ENCODE measurements at places on chromosomes 13 and 19.

GRCh38 chr13:113845055-113845454 is 18.8 kb downstream of the GAS6 start:
- no peak for DNase-seq

DNA sequence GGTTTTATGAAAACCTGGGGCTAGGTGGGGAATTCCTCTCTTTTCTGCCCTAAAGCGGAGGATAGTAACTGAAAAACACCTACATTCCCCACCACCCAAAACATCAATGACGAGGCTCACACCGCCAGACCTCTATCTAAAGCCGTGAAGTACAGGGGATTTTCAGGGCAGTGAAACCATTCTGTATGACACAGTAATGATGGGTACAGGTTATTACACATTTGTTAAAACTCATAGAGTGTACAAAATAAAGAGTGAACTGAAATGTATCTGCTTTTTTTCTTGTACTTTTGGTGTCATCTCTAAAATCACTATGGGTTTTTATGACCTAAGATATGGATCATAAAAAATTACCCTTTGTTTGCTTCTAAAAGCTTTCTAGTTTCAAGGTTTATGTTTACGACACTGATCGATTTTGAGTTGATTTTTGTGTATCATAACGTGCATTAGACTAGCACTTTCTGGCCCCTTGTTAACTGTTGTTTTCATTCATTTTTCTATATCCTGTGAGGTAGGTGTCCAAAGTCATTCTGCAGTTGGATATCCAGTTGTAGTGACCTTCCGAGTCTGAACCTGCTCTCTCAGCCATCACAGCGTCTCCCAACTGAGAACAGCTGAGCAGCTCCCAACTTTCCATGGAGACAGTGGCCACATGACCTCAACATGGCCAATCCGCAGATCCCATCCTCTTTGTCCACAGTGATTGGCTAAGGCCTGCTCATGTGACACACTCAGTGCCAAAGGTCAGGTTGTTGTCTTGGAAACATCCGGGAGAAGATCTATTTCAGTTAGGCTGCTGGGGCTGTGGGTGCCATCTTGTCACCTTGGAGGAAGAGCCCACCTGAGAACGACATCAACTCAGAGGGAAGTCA is 10.3 kb downstream of the MBD3L2B start:
- DNase-seq: no peak

- DNase-seq: no peak
Observed at GRCh38 chr19:13849991-13850909, 26.7 kb upstream of the NANOS3 start.

GRCh38 chr19:46450737-46451136 is 20.6 kb downstream of the PNMA8A start:
- no peak for DNase-seq

DNA sequence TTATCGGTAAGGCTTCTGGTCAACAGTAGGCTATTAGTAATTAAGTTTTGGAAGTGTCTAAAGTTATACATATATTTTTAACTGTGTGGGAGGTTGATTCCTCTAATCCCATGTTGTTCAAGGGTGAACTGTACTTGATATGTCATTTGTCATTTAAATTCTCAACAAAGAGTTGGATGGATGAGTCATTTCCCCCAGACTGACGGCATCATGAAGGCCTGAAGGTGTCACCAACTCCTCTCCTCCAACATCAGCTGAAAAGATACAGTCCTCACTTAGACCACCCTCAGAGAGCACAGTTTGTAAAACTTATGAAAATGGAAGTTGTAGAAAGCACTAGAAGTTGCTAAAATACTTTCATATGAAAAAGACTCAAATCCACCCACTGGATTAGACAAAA is 48.8 kb downstream of the DCLK1 start:
- no peak for DNase-seq

DNA sequence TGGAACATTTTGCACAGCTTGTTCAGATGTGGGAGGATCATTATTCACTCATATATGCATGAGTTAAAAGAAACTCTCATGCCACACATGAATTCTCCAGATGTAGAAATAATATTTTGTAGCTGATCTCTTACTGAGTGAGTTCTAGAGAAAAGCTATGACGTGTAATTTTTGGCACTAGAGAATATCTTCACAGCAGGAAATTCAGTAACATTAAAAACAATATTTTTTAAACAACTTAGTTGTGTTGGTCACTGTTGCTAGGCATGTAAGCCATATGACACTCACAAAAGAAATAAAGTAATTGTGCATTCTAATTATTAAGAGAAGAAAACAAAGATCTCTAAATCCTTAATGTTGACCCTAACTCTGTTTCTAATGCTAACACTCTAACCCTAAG is 371.4 kb upstream of the SLC10A2 start:
- no peak for DNase-seq

GRCh38 chr13:47076500-47076899 is 179.6 kb upstream of the HTR2A start:
- DNase-seq: no peak

DNA sequence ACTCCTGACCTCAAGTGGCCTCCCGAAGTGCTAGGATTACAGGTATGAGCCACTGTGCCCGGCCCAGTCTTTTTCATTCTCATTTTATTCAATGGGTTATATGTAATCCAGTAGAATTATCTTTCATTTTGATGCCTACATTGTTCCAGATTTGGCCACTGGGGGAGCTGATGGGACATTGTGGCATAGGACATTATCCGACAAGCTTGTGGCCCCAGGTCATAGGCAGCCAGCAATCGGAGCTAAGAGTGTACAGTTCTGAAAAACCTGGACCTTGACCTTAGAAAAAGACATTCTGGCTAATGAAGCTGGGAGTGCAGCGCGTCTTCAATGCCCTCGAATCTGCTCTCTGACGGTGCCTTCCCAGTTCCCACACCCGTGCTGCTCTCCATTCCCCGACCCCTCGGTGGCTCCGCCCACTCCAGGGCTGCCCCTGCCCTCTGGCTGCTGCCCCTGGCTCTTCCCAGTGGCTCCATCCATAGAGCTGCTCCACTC is 108.7 kb downstream of the TEX29 start:
- peak; percentile 5 for DNase-seq

DNA sequence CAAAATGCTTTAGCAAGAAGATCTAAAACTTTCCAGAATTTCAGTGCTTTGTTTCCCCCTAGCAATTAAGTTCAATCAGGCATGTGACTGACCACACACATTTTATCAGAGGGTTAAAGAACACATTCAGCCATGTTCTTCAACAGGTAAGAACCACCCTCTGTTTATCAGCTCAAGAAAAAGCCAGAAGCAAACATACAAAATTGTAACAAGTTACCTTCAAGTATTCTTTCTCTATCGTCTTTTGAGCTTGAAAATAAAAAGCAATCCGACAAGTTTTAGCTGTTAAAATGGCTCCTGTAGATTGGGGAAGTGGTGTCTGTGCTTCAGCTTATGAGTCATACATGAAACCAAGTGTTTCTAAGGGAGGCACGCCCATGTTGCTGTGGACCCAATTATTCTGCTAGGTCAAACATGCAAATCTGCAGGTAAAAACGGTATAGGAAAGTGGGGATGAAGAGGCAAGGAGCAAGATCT is at the start of gene ELF1:
ELF1 (minus strand) TSS at position 306 of the 477 bp plus-strand sequence. CDS start 37,262 bp downstream, outside the sequence.
- DNase-seq: no peak

DNA sequence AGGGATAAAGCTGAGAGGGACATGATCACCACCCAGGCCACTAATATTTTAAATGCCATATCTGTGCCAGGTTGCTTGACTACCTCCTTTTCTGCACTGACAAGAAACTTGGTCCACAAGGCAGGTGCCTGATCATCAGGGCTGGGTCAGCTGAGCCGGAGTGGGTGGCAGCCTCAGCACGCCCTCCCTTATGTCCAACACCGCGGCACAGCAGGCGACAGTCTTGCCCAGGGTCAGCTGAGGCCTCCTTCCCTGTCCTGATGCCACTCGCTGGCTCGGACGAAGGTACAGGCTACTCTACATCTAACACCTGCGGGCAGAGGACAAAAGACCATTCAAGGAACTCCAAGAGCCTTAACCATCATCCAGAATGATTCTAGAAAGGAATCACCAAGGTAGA is 16.9 kb downstream of the ZC3H4 start:
- DNase-seq: no peak

- DNase-seq: no peak
Observed at GRCh38 chr13:111973186-111973585, 93.8 kb upstream of the SOX1 start.

GRCh38 chr19:17946965-17947784 is 14.4 kb downstream of the CCDC124 start:
- DNase-seq: no peak

GRCh38 chr19:47063874-47064273 is 15.4 kb upstream of the TMEM160 start:
- DNase-seq: no peak

DNA sequence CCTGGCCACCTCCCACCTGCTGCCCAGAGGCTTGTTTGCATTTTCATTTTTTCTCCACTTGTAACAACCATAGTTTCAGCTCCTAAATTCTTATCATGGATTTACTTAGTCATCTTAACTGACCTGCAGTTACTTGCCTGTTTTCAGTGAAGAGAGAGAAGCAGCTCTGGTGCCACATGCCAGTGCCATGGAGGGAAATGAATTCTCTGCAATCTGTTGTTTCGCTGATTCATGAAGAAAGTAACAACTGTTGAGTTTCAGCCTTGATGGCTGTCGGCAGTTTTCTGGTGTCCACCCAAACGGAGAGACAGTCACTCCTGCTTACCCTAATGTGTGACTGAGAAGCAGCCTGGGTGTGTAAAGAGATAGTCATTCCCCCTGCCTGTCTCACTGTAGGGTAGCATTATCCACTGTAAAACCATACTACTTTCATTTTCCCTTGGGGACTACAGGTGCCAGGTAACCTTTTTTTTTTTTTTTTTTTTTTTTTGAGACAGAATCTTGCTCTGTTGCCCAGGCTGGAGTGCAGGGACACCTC is 116.1 kb downstream of the DNAJC3 start:
- DNase-seq: no peak

- DNase-seq: no peak
Observed at GRCh38 chr13:23849670-23850069, 39.5 kb downstream of the MIPEP start.

DNA sequence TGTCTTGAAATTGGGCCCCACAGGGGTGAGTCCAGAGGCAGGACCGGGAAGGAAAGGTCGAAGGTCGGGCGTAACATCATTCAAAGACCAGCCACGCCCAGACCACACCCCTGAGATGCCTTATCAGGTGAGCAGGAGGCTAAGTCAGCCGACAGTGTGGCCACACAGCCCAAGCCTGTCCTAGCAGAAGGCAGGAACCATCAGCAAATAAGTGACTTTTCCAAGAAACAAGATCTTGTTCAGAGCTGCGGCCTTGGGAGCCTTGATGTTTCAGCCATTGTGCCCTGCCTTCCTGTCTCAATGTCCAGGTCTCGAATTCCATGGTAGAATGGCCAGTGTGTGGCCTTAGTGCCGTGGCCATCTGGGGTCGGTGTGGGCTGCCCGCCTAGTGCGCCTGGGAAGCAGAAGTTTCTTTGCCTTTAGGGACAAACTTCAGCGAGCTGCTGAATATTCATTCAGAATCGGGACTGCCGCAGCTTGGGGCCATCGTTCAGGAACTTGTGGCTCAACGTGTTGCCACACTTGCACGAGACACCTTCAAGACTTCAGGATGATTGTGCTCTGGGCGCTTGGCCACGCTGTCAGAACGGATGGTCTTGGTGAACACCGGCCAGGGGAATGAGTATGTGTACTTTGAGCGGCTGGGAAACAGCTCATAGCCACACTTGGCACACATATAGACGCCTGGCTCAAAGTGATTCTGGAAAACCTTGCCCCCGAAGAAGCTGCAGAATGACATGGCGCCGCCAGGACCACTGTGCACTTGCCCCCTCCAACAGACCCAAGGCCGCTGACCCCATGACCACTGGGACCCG is 6.1 kb upstream of the IFNL4 start:
- DNase-seq: no peak

DNA sequence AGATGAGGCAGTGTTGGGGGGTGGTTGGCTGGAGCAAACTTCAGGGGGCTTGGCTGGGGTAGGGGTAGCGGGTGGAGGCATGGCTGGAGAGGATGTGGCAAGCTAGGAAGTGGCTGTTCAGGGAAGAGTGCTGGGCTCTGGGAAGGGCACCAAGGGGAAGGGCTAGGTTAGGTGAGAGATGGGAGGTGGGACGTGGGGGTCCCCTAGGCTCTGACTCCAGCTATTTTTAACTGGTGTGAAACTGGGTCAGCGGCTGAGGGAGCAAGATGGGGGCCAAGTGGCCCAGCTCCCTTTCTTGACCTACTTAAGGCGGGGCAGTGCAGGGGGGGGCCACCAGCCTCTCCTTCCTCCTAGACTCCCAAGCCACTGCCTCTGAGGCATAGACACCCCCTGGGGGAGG is 7.3 kb downstream of the KCNC3 start:
- DNase-seq: no peak

GRCh38 chr13:91776611-91777193 is 378.3 kb downstream of the GPC5 start:
- no peak for DNase-seq

DNA sequence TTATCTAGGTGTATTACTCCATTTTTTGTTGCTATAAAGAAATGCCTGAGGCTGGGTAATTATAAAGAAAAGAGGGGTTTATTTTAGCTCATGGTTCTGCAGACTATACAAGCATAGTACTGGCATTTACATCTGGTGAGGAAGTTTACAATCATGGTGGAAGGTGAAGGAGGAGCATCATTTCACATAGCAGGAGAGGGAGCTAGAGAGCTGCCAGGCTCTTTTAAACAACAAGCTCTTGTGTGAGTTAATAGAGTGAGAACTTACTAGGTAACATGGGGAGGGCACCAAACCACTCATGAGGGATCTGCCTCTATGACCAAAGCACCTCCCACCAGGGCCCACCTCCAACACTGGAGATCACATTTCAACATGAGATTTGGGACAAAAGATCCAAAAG is 221.7 kb upstream of the GPC6 start:
- DNase-seq: no peak

- DNase-seq: no peak
Observed at GRCh38 chr13:44044547-44045179, 165.0 kb downstream of the LACC1 start.

DNA sequence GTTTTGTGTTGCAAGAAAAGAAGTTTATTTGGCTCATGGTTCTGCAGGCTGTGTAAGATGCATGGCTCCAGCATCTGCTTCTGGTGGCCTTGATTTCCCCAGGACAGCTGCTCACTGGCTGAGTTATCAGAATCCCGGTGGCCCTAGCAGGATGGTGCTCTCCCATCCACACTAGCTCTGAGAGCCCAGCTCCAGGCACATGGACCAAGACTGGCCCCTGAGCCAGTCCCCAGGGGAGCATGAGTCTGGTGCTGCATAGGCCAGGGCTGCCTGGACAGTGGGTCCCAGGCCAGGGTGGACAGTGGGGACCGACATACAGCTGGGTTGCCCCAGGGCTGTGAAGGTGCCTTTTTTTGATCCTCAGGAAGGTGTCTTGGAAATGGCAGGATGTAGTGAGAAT is 10.4 kb downstream of the ADGRE2 start:
- no peak for DNase-seq

- DNase-seq: no peak
Observed at GRCh38 chr13:97844151-97844550, 109.3 kb upstream of the IPO5 start.
